ENCODE measurements at places on chromosomes 12 and 14. TPM values are rescaled to one million over a fixed set of nuclear protein-coding genes. Genes with fewer than 3 reads are reported as not detected.
A peak's percentile ranks its signal among the peaks of the same experiment; 100 is the strongest.

CMTM5 gene
- polyA plus RNA-seq: 3.4 TPM

DNA sequence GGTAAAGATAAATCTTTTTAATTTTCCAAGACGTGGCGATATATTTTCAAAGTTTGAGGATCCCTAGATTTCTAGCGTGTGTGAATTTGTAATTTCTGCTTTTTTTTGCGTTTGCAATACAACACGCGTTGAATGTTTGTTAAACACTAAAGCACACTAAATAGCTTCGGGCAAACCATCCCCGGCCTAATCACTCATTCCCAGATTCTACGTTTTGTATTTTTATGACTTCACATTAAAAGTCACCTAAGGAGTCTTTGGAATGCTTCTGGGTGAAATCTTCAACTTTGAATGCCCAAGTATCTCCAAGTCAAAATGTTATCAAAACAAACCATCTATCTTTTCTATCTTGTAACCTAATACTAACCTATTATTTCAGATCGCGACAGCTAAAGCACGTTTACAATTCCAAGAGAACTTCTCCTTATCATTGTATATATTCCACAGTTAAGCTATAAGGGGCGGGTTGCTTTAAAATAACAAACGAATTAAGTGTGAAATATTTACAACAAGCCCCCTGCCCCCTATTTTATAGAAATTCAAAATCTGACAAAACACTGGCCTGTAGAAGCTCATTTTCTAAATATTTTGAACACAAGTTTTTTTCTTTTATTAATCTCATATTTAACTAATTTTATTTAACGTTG lies 1.1 kb downstream of the ALX1 start:
- peak; percentile 33 for DNase-seq
- peaks cover 72% of the 10 kb centered on the region for H3K27me3 ChIP-seq
- H3K27ac ChIP-seq: no peak overlapping the region
- peaks cover 9% of the 10 kb centered on the region for H3K4me1 ChIP-seq
- H3K36me3 ChIP-seq: no peaks in the 10 kb centered on the region

TAS2R30 gene
- polyA plus RNA-seq: 0.07 TPM

- H3K27ac ChIP-seq: no peak overlapping the region
- no peak overlapping the region for H3K4me3 ChIP-seq
- H3K4me1 ChIP-seq: peaks cover 3% of the 10 kb centered on the region
- no peak for DNase-seq
- H3K36me3 ChIP-seq: no peaks in the 10 kb centered on the region
- no peaks in the 10 kb centered on the region for H3K27me3 ChIP-seq
Observed at GRCh38 chr14:34081101-34081575, 130.3 kb upstream of the EGLN3 start.

PTGDR gene
- 1.5 TPM for polyA plus RNA-seq

DNA sequence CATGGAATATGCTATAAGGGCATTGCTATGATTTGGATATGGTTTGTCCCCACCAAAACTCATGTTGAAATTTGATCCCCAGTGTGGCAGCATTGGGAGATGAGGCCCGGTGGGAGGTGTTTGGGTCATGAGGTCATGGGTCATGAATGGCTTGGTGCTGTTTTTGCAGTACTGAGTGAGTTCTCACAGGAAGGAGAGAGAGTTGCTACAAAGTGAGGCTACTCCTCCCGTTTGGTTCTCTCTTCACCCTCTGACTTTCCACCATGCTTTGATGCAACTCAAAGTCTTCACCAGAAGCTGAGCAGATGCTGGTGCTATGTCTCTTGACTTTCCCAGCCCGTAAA lies 388.1 kb upstream of the TMPO start:
- H3K4me1 ChIP-seq: peaks cover 23% of the 10 kb centered on the region
- DNase-seq: no peak
- no peaks in the 10 kb centered on the region for H3K27me3 ChIP-seq
- no peak overlapping the region for H3K4me3 ChIP-seq
- no peaks in the 10 kb centered on the region for H3K36me3 ChIP-seq

SERPINA12 gene
- polyA plus RNA-seq: not detected

All from large intestine (tissue), 12 donors.